Left kidney (tissue), 8 donors: ENCODE measurements at places on chromosomes 2 and 18.

GRCh38 chr2:202510911-202511310, 123.9 kb upstream of the FAM117B start:
- no peak for DNase-seq

GRCh38 chr18:64134044-64134747, 14.7 kb downstream of the LINC00305 start:
- no peak for DNase-seq

- no peak for DNase-seq
Observed at GRCh38 chr2:127621981-127622431, 23.9 kb upstream of the GPR17 start.

GRCh38 chr2:226969417-226970080, 133.7 kb downstream of the RHBDD1 start:
- no peak for DNase-seq

GRCh38 chr2:176111846-176112374, 4.7 kb upstream of the HOXD10 start:
- no peak for DNase-seq

GRCh38 chr2:241051578-241052487, 50.3 kb downstream of the MTERF4 start:
- DNase-seq: no peak

GRCh38 chr18:25346561-25346960, 5.4 kb downstream of the ZNF521 start:
- no peak for DNase-seq

- no peak for DNase-seq
Observed at GRCh38 chr2:166900700-166901099, 12.4 kb downstream of the XIRP2 start.

DNA sequence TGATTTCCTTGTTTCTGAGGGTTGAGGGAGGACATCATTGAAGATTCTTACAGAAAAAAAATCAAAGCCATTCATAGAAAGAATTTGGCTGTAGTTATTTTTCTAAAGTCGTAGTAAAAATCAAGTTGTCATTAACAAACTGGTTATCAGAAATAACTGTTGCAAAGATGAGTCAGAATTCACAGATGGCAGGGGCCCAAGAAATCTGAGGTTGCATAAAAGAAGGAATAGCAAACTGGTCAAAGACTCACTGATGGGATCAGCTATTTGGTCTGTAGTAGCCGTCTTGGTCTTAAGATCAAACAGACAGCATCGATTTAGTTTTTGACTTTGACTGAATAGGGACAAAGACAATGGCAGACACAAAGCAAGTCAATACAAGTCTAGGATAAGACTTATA, 334.3 kb downstream of the FIGN start:
- DNase-seq: no peak

- no peak for DNase-seq
Observed at GRCh38 chr2:199762963-199763362, 88.0 kb downstream of the FTCDNL1 start.

DNA sequence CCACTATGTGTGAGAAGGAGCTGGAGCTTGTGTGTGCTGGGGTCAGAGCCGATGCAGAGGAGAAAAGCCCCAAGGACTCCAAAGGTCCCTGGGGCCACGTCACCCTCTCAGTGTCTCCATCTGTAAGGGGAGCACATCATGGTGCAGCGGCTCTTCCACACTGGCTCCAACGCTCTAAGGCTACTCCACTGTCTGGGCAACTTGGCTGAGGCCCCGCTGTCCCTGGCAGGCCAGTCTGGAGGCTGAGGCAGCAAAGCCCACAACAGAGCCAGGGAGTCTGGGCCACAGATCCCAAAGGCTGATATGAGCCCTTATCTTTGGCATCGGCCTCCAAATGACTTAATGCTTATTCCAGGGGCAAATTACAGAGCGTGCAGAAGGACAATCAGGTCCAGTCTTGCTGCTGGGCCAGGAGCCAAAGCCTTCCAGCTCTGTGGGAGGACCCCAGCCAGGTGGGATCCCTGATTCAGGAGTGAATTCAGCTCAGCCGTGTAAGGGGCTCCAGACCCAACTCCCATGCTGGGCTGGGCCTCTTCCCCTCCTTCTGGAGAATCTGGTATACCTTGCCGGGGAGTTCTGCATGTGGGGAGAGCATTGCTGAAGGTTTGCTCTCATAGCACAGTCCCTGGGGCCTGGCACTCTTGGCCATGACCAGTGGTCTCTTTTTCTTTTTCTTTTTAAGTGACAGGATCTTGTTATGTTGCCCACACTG, 1.8 kb upstream of the DUSP2 start:
- no peak for DNase-seq

GRCh38 chr2:58921676-58922075, 680.6 kb upstream of the FANCL start:
- DNase-seq: no peak

DNA sequence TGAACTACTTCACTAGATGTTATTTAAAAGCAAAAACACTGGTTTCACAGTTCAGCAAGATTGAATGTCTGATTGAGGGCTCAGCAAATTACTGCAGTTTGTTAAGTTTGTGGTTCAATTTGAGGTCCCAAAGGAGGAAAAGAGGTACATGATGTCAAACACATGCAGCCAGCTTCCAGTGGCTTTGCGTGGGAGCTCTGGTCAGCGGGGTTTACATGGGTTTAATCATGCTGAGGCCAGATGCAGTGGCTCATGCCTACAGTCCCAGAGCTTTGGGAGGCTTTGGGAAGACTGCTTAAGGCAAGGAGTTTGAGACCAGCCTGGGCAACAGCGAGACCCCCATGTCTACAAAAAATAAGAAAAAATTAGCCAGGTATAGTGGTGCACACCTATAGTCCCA, 111.5 kb downstream of the MAPK4 start:
- no peak for DNase-seq

DNA sequence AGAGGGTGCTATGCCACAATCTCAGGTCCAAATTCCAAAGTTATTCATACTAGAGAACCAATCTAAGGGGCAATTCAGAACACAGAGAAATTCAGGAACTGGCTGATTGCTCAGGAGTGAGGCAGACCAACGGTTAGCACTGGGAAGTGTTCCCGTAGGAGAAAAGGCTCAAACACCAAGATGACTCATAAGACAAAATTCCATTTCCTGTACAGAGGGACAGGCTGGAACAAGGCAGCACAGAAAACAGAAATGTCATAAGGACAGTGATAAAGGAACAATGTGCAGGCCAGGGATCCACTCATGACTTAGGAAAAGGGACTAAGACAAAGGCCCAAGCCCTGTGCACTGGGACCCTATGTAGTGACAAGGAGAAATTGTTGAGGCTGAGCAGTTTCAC, 54.2 kb downstream of the PDE1A start:
- DNase-seq: no peak

- no peak for DNase-seq
Observed at GRCh38 chr2:8615252-8615575, 66.6 kb upstream of the ID2 start.

DNA sequence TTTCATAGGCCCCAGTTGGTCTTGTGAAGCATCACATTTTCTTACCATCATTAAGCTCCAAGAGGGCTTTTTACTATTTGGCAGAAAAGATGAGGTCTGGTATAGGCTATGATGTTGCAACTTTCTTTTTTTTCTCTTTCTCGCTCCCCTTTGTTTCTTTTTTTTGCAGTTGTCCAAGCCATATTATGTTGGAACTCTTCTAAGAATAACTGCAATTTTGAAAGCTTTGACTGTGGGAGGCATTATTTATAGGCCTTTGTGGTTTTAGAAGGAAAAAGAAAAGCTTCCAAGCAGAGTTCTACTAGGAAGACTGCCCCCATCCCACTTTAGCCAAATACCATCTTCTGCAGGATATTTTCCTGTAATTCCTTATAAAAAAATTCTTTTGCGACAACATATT, 571.6 kb downstream of the ARHGAP15 start:
- no peak for DNase-seq

DNA sequence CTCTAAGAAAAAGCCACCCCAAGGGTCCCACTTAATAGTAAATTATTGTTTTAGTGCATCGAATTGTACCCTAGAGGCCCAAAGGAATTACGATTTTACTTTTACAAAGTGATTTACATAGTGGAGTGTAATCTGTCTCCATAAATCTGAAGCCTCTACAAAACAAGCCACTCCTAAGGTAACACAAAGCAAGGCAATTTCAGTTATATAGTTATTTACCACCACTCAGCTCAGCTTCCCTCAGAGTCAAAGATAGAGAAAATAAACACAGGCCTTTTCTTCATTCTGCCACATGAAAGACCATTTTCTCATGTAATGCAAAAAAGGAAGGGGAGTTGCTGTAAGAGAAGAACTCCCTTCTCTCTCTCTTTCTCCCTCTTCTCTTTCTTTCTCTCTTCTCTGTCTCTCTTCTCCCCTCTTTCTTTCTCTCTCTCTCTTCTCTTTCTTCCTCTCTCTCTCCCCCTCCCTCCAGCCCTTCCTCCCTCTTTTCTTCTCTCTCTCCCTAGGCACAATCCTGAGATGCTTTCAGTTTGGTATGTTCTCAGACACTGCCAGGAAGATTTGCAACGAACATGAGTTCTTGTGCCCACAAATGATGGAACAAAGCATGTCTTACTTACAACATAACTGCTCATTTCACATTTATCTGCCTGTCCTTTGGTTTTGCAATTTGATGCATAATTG, 264.5 kb downstream of the BCL2 start:
- no peak for DNase-seq

GRCh38 chr2:105443617-105444598, 45.1 kb upstream of the FHL2 start:
- DNase-seq: no peak

DNA sequence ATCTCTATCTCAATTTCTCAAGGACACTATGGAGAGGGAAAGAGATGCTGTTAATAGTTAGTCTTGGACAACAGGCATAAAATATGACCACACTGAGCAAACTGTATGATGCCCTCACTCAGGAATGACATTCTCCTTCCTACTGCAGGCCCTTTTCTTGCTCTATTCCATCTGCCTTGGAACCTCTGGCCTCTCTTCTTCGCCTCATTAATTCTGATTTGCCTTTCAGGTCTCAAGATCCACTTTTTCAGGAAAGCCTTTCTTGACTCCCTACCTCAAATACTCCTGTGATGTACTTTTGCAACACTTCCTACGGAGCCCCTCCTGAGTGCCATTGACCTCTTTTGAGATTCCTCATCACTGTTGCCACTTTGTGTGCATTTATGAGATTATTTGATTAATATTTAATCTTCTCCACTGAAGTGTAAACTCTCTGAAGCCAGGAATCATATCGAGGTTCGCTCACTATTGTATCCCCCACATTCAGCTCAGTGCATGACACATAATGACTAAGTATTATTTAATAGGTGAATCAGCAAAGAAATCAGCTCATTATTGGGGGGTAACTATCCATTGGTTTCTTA, 21.3 kb upstream of the SPP2 start:
- DNase-seq: peak; percentile 5

DNA sequence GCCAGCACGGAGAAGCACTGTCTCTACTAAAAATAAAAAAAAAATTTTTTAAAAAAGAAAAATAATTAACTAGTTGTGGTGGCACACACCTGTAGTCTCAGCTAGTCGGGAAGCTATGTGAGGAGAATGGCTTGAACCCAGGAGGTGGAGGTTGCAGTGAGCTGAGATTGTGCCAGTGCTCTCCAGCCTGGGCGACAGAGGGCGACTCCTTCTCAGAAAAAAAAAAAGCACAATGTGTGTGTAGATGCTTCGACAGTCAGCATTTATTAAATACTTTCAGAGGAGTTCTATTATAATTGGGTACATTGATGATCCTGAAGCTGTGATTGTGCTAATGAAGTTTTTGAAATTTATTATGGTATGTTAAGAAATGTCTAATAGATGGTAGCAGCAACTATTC, 46.5 kb downstream of the XIRP2 start:
- DNase-seq: no peak

GRCh38 chr2:239594772-239595608, 194.2 kb upstream of the HDAC4 start:
- DNase-seq: no peak

DNA sequence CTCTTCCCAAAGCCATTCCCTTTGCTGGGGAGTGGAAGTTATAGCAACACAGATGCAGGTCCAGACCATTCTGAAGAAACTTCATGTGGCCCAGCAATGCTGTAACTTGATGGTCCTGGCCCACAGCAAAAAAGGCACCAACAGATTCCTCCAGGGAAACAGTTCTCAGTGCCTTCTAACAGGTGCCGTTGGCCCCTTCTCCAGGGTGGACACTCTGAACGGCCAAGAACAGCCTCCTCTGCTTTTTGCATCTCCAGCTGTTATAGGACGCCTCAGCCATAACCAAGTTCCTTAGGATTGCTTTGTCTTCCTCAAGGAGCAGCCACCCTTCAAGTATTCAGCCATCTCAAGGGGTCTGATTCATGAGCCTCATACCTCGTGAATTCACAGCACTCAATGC, 38.0 kb downstream of the MARCO start:
- DNase-seq: no peak

DNA sequence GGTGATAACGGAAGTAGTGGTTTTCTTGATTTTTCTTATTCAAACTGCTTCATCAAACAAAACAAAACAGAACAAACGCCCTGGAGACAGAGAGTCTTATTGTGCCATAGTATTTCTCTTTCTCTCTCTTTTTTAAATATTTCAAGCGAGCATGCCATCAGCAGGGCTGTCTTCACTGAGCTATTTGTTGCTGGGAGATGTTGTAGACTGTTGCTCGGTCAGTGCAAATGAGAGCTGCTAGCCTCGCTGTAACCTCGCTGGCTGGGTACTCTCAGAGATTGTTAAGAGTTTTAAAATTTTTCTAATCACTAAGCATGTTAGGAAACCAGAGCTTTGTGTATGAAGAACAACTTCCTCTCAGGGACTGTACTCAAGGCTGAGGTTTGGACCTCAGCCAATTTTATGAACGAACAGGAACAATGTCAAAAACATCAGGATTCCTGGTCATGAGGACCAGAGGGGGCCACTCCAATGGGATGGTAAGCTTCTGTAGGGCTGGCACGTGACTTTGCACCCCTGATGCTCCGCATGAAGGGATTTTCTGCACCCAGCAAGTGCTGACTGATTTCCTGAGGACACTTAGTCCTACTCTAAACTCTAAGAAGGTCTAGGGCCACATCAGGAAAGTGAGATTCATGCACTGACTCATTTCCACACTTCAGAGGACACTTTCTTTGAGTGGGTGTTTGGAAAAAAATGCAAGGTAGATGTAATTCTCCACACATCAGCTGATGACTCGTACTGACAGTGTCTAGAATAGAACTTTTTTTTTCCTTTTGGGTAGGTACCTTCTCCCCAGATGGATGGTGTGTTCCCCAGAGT, 59.8 kb upstream of the IL1R1 start:
- no peak for DNase-seq

- no peak for DNase-seq
Observed at GRCh38 chr2:191404568-191404991, 159.4 kb downstream of the MYO1B start.

- peak; percentile 25 for DNase-seq
Observed at GRCh38 chr18:77870199-77870598, 620.6 kb downstream of the GALR1 start.
